ENCODE measurements at places on chromosomes 6 and 20. TPM values are rescaled to one million over a fixed set of nuclear protein-coding genes. Genes with fewer than 3 reads are reported as not detected.

GRCh38 chr20:35698298-35699126 is 640 bp downstream of the NFS1 start:
- no peak for DNase-seq

The TRIM40 gene
- not detected for total RNA-seq

DNA sequence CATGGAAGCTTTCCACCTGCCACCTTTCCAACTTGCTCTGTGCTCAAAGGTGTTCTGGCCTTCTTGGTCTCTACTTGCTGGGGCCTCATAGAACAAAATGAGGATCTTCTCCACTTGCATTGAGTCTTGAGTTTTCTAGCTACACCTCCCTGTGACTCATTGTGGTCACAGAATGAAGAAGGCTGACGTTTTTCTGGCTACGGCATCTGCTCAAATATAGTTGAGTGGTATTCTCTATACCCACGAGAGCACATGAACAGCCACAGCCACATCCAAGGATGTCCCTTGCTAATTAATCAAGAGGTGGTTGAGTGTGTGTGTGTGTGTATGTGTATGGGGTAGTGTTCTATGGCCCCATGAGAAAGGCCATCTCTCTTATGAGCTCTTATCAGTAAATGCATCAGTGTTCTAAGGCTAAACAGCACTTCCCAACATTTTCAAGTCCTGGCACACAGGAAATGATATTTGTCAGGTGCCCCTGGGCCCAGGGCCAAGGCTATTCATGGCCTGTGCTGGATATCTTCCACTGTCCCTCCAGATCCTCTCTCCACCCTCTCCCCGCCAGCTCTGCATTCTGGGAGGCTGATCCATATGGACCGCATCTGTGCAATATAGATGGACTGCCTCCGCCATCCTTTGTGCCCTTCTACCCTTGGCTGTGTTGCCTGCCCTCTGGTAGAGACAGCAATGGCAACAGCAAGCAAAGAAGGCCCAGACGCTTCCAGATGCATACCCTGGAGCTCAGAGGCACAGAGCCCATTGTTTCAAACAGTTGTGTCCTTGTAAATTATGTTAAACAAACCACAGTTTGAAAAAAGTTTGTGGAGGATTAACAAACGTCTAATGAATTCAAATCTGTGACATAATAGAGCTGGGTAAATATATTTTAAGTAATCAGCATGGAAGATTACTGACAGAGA is 150.2 kb downstream of the LRFN2 start:
- peak; percentile 72 for DNase-seq

The HACE1 gene
- 11.6 TPM for total RNA-seq

- DNase-seq = peak; percentile 57
These were observed 29.2 kb downstream of the YTHDF1 start for GRCh38 chr20:63186528-63187316.

The C20orf202 gene
- not detected for total RNA-seq

DNA sequence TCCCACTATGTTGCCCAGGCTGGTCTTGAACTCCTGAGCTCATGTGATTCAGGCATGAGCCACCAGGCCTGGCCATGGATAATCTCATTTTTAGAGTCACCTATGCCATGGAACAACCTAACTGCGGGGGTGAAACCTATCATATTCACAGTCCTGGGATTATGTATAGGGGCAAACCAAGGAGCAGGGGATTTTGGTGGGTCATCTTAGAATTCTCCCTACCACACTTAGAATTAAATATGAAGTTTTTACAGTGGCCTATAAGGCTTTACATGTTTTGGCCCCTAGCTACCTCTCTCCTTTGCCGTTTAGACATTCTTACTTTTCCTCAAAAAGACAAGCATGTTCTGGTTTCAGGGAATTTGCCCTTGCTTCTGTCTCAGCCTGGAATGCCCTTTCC is 20.6 kb upstream of the VEGFA start:
- DNase-seq = no peak

GRCh38 chr20:43191946-43192863 is 2.5 kb upstream of the PTPRT start:
- no peak for DNase-seq

GRCh38 chr6:14924126-14925024 is 321.5 kb upstream of the JARID2 start:
- DNase-seq = no peak

DNA sequence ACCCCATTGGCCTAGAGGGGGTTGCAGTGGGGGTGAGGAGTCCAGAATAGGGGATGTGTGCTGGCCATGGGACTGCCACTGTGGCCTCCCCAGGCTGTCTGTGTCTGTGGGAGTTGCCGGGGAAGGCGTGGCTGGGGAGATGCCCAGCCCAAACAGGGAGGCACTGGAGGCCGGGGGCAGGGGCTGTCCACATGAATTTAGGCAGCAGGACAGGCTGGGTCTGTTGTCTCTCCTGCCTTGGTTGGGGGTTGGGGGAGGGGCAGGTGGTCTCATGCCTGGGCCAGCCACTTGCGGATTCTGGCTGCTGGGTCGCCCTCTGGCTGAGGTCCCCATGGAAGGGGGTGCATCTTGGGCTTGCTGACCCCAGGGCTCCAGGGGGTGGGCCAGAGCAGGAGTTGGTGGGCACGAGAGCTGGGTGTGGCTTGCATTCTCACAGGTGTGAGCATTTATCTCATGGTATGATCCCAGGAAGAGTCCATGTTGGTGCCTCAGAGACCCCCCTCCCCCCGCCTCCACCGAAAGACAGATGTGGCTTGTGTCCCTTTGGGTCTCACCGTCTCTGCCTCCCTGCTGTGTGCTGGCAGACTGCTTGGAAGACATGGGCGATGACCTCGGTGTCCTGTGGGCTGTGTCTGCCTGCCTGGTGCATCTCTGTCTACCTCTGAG is 4.0 kb downstream of the SOX18 start:
- DNase-seq = no peak

- DNase-seq = peak; percentile 42
These were observed 3.4 kb upstream of the TBC1D7 start for GRCh38 chr6:13331516-13332348.

All from mammary epithelial cell (primary cell).